ENCODE measurements at places on chromosomes 2 and 18.

DNA sequence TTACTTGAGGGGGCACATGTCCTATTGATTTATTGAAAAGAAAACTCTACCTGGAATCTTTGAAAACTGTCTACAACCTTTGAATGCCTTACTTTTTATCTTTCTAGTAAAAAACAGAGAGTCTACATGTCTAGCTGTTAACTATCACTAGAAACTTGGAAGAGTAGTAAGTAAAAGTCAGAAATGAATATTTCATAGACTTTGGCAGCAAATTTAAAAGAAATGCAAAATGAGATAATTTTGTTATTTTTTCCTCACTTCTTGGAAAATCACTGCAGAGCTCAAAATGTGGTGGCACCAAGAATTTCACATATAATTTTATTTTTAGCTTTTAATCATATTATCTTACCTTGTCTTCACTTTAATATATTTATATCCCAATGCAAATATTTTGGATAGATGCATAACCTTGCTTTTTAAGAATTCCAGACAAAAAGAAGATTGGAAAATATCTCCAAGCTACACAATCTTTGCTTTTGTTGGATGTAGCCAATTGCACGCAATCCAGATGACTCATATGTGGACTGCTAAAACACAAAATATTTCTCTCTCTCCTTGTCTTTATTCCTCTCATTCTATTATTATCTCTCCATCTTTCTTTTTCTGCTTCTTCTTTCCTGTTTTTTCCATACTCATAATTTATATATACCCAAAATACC, 92.2 kb upstream of the DSEL start:
- DNase-seq = no peak

DNA sequence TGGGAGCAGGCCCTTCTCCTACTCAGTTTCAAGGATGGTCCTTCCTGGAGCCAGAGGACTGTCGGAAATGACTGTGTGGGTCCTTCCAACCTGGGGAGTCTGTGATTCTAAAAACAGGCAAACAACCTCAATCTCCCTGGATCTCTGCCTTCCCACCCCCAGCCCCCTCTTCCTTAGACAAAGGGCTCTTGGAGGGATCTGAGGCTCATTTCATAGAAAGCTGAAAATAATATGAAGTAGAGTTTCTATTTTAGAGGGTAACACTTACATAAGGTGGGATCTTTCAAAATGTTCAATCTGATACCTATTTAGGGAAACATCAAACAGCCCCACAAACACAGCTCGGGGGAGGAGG, 69.4 kb downstream of the RHOB start:
- no peak for DNase-seq

DNA sequence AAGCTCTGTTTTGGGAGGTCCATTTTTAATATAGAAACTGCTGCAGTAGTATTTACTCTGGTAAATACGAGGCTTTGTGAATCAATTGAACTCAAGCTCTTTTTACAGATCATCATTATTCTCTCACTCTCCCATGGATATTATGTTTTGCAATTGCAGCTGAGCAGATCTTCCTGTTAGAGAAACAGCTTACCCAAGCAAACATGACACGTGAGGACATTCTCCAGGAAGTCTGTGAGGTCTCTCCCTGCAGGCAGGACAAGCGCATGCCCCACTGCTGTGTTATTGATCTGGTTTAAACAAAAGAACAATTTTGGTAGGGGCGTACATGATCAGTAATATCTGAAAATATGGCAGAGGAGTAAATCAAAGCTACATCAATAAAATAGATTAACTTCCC, 72.1 kb downstream of the COL6A3 start:
- no peak for DNase-seq

DNA sequence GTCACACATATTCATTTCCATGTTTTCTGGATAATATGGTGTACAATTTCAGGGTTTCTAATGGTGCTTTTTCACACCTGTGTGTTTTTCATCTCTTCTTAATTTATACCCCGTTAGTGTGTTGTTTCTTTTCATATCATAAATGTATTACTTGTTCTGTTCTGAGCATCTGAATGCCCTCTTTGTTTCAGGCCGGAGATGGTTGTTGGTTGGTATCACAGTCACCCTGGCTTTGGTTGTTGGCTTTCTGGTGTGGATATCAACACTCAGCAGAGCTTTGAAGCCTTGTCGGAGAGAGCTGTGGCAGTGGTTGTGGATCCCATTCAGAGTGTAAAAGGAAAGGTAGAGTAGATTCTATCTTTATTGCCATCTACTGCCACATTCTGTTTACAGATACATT, 45.1 kb upstream of the TBR1 start:
- no peak for DNase-seq

DNA sequence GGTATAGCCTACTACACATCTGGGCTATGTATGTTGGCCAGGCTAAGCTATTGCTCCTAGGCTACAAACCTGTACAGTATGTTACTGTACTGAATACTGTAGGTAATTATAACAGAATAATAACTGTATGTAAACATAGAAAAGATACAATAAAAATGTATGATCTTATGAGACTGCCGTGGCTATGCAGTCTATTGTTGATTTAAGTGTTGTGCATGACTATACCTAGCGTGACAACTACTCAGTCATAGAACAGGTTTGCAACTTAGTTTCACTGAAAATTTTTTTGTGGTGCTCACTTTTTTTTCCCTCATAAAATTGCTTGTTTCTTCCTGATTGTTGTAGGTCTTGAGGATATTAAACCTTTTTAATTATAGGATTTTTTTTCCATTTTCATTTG, 25.9 kb downstream of the KCMF1 start:
- DNase-seq = no peak

DNA sequence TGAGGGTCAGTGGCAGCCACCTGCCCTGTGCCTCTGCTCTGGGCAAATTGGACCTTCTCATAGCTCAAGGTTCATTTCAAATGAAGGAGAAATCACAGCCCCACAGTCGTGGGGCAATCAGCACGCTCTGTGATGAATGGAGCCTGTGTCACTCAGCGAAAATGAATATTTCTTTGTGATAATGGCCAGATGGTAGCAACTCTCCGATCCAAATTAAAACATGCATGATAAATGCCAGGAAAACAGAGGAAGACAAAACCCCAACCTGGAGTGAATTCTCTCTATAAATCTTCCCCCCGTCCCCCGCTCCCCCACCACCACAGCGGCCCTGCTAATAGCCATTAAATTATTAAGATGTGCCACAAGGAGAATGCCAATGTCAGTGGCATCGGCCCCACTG, 258.4 kb downstream of the CELF4 start:
- no peak for DNase-seq

- DNase-seq = no peak
These were observed 40.5 kb upstream of the PEX13 start for GRCh38 chr2:60976875-60977561.

GRCh38 chr2:107669335-107669734, 157.4 kb upstream of the RGPD4 start:
- no peak for DNase-seq

GRCh38 chr2:152049541-152049940, 49.3 kb downstream of the CACNB4 start:
- no peak for DNase-seq

GRCh38 chr2:238771218-238771617, 76.7 kb upstream of the TWIST2 start:
- no peak for DNase-seq

- no peak for DNase-seq
These were observed 310.4 kb upstream of the HDAC4 start for GRCh38 chr2:239710953-239711861.

GRCh38 chr2:84904717-84905174, 710 bp upstream of the TMSB10 start:
- no peak for DNase-seq

GRCh38 chr18:13216711-13217465, 1.7 kb upstream of the LDLRAD4 start:
- no peak for DNase-seq

GRCh38 chr18:5439986-5440696, 103.7 kb downstream of the EPB41L3 start:
- no peak for DNase-seq

DNA sequence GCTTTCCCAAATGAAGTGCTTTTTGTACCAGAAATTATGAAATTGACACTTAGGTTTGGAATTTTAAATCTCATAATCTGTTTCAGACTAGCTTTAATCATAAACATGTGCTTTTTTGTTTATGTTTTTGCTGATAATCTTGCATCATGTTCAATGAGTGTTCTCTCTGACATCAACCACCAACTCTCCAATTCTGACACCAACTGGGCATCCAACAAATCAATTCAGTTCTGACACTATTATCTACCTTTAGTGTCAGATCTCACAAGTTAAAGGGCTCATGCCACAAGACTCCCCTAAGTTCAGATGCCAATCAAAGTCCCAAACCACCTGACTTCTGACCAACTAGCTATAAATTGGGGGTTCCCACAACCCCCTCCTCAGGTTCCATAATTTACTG, 19.6 kb downstream of the PELI1 start:
- DNase-seq = no peak

DNA sequence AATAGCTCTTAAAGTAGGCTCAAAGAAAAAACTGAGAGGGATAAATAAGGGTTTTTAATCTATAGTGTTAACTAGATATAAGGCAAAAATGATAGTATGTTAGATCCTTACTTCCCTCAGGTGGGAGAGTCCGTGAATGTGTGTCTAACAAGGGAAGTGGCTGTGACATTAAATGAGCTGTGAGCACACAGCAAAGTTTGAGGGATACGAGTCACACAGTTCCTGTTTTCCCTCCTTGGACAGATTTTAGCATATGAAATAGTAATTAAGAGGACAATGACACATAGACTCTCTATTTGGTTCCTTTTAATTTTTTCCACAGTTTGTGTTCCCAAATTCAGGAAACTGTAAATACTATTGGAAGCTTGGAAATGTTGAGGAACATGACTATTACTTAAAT, 148.4 kb upstream of the CAVIN2 start:
- no peak for DNase-seq

- DNase-seq = no peak
These were observed 1.0 kb upstream of the EFHD1 start for GRCh38 chr2:232632229-232632903.

- no peak for DNase-seq
These were observed 515.0 kb upstream of the HS6ST1 start for GRCh38 chr2:128833664-128834027.

DNA sequence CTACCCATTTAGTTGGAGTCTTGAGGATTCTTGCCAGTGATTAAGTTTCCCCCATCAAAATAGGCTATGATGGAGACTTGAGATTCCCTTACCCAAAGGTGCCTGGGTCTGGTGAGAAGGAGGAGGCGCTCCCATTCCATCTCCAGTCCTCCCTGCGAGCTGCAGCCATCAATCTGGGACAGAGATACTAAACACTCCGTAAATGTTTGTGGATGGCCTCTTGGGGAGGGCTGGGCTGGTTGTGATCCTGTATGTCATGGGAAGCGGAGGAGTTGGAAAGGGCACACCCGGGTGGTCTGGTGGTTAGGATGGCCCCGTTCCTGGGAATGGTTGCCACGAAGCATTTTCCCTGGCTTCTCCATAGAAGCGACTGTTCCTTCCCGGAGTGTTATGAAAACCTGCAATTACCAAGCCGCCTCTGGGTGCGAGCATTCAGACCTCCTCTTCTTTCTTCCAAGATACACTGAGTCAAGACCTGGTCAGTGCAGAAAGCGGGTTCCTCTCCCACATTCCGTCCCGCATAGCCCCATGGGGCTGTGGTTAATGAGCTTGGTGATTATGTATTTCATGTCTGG, 196.9 kb downstream of the CTIF start:
- DNase-seq = no peak

- DNase-seq = no peak
These were observed 149.2 kb downstream of the ABCA12 start for GRCh38 chr2:214989187-214989586.

DNA sequence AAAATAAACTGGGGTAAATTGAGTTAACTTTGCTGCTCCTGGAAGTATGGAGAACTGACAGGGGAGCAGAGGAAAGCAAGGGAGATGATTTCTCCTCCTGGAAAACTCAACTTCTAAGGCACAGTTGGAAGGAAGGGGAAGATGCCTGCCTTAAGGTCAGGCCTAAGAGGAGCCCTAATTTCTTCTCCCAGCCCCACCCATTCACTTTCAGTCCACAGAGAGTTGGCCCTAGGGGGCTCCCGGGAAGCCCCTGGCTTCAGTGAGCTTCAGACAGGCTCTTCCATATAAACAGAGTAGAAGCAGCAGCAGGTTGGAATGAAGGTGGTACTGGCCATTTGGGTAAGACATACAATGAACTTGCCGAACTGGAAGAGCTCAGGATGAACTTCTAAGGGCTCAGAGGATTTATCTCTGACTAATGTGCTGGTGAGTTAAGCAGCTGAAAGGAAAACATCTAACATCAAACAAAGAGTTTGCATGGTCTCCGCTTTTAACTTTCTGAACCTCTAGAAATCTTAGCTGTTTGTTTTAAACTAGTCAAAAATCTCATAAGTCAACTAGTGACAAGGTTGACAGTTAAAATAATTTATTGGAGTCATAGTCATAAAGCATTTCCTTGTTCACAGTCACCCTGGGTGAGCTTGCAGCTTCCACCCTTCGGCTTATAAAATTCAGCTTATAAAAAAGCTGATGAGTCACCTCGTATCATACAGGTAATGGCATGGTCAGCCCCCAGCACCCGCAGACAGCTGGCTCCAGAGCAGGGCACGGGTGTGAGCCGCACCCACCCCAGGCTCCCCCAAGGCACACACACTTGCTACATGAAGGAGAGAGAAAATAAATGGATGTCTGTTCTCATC, 9.8 kb downstream of the MALL start:
- DNase-seq = no peak

GRCh38 chr2:104539649-104540048, 314.3 kb upstream of the POU3F3 start:
- DNase-seq = no peak

- no peak for DNase-seq
These were observed 220.3 kb downstream of the BCL2 start for GRCh38 chr18:63099091-63099840.

DNA sequence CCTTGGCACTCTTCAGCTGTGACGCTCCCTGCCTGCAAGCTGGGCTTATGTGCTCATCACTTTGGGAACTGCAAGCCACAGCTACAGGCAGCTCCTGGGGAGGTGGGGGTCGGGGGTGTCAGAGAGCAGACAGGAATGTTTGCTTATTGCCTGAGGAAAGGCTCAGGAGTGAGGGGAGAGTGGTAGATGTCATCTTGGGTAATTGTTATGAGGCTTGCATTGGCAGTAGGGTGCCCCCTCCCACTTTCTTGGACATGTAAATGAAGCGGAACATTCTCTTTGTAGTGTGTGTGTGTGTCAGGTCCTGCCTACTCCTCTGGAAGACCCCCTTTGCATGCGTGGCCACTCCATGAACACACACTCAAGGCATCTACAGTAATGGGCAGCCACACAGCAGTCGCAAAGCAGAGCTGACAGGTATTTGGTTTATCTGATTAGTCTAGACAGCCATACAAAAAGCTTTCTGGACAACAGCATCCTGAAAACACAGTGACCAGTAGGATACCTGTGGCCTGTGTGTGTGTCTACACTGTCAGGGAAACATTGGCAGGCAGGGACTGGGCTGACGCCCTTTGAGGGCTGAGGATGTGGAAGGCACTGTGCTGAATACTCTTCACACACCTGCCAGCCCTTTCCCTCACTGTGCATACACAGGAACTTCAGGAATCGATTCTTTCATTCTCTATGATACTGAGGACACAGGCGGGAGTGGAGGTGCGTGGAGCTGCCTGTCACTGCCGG, 17.1 kb upstream of the MC2R start:
- no peak for DNase-seq

Data from activated T-helper 1 cell treated with anti-CD3 and anti-CD28 coated beads, Interleukin-2, amount 50 U/mL, for 16 hours (primary cell).